RPMI7951 (cell line): ENCODE measurements at places on chromosomes 2 and 18. TPM values are rescaled to one million over a fixed set of nuclear protein-coding genes. Genes with fewer than 3 reads are reported as not detected.

DNA sequence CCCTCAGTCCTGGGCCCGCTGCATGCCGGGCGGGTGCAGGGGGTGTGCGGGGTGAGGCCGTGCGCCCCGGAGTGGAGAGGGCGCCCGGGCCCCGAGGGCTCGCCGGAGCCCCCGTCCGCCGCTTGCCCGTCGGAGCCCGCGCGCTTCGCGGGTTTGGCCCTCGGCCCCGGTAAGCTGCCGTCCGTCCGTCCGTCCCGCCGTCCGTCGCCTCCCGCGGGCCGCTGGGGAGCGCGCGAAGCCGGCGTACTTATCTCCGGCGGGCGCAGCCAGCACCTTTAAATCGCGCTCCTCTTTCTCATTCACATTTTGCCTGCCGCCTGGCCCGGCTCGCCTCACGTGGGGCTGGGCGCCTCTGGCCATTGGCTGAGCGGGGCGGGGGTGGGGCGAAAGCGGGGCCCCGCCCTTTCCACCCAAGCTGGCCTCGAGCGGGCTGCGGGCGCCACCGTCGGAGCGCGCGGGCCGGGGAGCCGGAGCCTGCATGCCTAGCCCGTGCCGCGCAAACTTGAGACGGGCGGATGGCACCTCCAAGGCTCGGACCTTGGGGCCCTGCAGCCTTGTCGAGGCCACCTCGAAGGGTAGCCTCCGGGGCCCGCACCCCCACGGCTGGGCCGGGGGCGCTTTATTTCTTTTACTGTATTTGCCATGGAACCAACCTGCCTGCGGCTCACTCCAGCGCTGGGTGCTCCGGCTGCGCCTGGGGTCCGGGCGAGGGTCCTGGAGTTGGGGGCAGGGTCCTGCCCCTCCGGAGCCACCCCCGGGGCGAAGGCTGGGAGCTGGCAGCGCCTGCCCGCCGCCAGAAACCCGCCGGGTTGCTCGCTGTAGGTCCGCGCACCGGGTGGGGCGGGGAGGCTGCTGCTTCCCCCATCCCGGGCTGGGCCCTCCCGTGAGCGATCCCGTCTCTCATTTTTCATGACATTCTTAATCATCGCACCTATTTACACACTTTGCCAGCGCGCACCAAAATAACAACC, at the start of gene GBX2:
GBX2 (minus strand) TSS at position 277 of the 971 bp plus-strand sequence. CDS start 415 bp downstream, outside the sequence.
- DNase-seq, result peak; percentile 73

GRCh38 chr2:43039376-43040080, 186.9 kb downstream of the ZFP36L2 start:
- DNase-seq, result no peak

GRCh38 chr2:20525041-20526035, 78.5 kb downstream of the RHOB start:
- DNase-seq, result peak; percentile 18

DNA sequence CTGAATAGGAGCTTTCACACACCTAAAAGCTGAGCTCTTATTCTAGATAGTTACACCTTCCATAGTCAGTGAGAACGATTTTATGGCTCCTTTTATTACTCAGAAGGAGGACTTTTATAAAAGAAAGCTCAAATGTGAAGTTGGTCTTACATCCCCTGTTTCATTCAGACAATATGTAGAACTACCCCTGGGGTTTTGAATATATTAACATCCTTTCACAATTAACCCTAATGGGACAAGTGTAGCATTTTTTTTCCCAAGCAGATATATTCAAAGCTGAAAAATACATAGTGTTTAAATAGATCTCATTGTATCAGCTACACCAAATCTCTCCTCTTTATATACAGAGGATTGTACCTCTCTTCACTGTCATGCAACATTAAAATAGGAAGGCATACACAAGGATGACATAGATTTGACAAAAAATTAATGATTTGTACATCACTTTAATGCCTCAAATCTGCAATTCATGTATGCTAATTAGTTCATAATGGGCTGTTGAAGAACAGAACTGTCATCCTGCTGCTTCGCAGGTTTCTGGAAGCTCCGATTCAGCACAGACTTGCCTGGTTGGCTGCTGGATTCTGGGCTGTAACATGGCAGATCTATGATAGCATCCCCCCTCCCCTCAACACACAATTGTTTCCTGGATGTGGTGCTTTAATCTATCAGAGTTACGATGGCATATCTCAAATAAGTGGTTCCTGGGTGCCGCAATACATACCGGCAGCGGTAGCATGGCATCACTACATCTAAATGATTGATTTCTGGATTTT, 129.7 kb upstream of the PARD3B start:
- DNase-seq, result no peak

DNA sequence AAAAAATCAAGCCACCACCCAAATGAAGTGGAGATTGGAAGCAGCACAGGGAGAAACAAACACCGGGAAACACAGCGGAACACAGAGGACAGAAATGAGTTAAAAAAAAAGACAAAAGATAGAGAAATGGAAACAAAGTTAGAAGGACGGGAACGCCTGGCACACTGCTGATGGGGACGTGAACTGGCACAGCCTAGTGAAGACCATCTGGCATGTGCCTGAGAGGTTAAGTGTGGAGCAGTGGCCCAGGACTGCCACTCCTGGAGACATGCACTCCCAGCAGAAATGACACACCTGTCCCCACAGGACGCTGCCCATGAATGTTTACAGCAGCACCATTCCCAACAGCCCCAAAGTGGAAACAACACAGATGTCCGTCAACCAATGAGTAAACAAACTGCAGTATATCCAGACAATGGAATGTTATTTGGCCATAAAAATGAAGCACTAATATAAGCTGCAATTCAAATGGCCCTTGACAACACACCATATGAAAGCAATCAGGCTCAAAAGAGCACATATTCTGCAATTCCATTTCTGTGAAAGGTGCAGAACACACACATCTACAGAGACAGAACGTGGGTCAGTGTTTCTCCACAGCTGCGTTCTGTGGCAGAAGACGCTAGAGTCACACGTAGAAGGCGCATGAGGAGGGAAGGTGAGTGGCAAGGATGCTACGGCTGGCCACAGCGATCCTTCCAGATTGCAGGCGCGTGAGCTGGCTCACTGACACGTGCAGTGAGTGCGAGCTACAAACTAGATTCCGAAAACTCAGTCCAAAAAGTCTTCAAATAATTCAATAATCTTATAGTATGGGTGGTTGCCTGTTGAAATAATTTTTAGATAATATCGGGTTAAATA, 24.6 kb downstream of the THAP4 start:
- no peak for DNase-seq

- no peak for DNase-seq
Measured at GRCh38 chr18:50273203-50274043, 7.1 kb upstream of the CFAP53 start.

GRCh38 chr2:116467243-116467642, 1347.2 kb upstream of the DDX18 start:
- peak; percentile 4 for DNase-seq

DNA sequence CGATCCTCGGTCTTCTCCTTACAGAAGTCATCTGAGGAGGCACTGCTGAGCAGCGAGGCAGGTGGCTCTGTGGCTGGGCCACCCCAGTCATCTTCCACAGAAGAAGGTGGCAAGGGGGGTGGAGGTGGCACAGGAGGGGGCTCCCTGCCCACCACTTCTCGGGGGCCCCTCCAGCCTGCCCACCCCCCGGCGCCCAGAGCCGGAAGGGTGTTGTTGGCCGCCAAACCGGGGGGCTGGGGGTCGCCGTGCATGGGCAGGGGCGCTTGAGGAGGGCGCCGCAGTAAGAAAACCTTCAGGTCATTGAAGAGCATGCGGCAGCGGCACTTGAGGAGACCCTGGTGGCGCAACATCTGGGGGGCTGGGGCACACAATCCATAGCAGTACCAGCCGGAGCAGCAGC, 2.5 kb downstream of the MARCHF4 start:
- DNase-seq, result no peak

DNA sequence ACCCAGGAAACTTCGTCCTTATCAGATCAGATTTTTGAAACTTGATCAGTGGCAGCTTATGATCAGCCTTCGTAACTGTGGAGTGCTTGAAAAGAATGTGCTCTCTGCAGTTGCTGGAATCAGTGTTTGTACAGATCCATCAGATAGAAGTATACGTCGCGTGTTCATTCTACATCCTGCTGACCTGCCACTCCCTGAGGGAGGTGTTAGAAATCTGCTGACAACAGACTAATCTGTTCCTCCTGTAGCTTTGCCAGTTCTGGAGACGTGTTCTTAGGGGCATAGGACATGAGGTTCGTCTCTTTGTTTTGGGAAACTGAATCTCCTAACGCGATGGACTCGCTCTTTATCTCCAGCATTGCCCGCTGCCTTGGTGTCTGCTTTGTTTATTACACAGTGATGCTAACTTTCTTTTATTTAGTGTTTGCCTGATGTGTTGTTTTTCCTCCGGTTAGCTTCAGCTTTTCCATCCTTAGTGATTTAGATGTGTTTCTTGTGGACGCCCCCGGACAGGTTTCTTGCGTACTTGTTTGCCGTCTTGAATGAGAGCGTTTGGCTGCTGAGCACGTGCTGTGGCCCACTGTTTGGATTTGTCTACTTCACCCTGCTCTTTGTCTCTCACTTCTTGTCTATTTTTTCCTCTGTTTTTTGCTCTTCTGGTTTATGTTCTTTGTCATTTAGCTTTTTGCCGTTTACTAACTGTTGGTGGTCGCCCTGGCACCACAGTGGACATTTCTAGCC, 17.4 kb upstream of the GAL3ST2 start:
- DNase-seq, result no peak

DNA sequence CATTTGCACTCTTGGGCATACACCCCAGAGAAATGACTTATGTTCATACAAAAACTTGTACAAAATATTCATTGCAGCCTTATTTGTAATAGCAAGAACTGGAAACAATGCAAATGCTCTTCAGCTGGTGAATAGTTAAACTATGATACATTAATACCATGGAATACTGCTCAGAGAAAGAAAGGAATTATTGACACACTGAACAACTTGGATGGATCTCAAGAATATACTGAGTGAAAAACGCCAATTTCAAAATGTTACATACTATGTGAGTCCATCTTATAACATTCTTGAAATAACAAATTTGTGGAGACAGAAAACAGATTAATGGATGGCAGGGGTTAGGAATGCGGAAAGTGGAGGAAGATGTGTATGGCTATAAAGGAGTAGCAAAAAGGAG, 17.2 kb downstream of the LNPK start:
- DNase-seq, result no peak

DNA sequence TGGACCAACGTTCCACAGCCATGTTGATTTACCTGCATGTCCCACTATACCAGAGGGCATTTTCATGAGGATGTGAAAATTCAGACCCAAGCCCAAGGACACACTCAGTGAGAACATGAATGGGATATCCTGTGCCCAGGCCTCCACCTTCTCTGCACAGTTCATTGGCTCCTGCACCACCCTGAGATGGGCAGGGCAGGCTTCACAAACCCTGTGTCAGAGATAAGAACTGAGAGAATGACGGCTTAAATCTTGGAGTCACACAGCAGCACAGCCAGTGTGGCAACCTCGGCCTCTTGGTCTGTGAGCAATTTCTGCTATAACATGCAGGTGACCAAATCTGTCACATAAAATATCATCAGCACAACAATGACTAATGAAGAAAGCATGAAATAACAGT, 71.9 kb downstream of the UXS1 start:
- DNase-seq, result no peak

DNA sequence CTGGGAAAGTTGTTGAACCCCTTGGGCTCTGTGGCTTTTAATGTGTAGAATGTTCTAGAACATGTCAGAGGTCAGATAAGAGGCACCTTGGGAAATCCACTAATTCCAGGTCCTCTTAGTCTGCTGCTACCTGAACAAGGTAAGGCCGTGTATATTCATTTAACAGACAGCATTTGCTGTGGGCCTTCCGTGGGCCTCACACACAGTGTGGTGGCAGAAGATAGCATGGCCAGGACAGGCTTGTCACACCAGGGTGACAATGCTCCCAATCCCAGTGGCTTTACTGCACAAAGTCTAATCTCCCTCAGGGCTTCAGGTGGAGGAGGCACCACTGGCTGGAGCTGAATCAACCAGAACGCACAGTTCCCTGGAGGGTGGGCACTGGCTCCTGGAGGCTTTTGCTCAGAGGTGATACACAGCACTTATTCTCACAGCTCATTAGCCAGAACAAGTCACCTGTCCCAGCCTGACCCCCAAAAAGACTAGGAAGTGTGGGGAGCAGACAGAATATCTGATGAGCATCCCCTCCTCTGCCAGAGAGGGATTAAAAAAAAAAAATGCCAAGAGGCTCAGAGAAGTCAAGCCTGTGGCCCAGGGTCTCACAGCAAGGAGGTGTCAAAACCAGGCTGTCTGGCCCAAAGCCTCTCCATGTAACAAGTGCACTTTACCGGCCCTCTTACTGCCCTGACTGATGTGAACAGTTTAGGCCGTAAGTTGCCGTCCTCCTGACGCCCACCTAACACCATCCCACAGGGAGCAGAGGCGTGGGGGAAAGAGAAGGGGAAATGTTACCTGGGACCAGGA, 216.9 kb upstream of the RAB6C start:
- DNase-seq, result no peak

- DNase-seq, result no peak
Measured at GRCh38 chr2:24626131-24626530, 135.1 kb downstream of the NCOA1 start.

DNA sequence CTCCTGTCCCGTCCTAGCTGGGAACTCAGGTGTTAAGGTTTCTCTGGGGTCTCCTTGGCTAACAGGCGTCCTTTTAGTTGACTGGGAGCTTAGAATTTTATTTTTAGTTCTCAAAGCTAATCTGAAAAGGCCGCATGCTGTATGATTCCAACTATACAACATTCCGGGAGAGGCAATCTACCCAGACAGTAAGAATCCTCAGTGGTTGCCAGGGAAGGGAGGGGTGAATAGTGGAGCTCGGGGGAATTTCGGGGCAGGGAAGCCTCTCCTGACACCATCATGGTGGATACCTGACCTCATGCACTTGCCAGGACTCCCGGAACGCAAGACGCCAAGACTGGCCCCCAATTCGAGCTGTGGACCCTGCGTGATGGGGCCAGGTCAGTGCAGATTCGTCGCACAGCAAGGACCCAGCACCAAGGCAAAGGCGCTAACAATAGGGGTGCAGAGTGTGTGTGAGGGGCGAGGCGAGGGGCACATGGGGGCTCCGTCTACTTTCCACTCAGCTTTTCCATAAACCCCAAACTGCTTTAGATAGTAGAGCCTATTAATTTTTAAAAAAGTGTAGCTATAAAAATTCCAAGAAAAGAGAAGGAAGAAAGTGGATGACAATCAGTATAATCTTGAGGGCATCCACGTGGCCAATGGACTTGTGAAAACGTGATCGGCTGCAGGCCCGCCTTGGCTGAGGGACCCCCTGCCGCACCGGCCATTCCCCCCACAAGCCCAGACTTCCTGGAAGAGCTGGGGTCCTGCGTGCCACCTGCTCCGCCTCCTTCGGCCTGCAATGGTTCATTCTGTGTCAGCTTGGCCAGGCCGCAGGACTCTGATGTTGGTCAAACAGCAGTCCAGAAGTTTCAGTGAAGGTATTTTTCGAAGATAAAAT, 17.3 kb downstream of the PDCD1 start:
- DNase-seq, result no peak

- DNase-seq, result no peak
Measured at GRCh38 chr2:121532894-121533293, 2.2 kb downstream of the RNU4ATAC start.

GRCh38 chr18:26745288-26746181, 120.0 kb downstream of the AQP4 start:
- peak; percentile 9 for DNase-seq

Gene NYAP2
- not detected in 2 replicates for total RNA-seq

Gene KCNS3
- total RNA-seq, result 44.5 and 52.8 TPM in 2 replicates

Gene CNGA3
- total RNA-seq, result not detected in 2 replicates
